Eye (tissue), 1 donor: ENCODE measurements at places on chromosomes 1 and 21.

- no peak for DNase-seq
Observed at GRCh38 chr1:153058154-153058553, 842 bp upstream of the SPRR2A start.

DNA sequence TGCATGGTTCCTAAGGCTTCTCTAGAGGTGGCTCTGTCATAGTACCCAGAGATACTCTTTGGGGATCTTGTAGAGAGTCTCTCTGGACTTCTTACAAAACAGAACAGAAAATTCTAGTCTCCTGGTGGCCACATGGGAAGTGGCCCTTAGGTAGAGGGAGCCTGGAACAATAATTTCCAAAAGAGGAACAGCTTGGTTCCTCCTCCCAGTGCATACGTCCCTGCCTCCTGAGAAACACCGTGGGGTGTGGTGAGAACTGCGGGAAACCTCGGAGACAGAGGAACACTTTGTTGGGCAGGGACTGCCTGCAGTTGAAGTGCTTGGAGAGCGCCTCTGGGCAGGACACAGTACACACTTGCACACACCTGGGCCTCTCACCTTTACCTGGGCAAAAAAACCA is 38.8 kb upstream of the EPHA8 start:
- DNase-seq, result no peak

DNA sequence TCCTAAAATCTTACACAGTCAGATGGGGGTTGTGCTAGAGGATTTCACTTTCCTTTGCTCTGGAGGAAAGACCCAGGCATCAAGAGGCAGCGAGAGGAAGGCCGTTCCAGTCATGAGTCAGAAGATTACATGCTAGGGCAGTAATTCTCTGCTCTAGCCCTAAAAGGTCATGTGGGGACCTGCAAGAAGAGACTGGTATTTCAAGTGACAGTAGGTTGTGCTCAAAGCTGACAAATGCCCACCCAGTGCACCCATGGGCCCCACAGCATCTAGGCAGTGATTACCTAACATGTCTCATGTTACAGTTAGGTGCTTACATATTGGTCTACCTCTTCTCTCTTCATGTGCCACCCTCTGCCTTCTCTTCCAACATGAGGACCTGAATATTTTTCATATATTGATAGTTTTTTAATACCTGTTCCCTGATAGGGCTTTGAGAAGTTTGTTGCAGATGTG is 99.7 kb upstream of the BEND5 start:
- DNase-seq, result no peak

- DNase-seq, result no peak
Observed at GRCh38 chr1:116367256-116367945, 5.6 kb upstream of the ATP1A1 start.

DNA sequence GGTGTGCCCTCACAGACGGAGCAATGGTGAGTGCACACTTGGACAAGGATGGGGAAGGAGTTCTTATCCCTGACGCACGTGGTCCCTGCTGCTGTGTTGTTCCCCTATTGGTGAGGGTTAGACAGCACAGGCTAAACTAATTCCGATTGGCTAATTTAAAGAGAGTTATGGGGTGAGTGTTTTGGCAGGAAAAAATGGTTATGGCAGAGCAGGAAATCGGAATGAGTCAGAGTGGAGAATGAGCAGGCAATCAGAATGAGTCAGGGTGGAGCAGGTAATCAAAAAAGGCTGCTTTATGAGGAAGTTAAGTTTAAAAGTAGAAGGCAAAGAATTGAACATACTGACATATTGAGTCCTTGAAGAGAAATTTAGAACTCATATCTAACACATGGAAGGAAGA is 100.5 kb downstream of the NGF start:
- no peak for DNase-seq
